Chondrocyte (in vitro differentiated cells): ENCODE measurements at places on chromosomes 3 and 15. TPM values are rescaled to one million over a fixed set of nuclear protein-coding genes. Genes with fewer than 3 reads are reported as not detected.

DNA sequence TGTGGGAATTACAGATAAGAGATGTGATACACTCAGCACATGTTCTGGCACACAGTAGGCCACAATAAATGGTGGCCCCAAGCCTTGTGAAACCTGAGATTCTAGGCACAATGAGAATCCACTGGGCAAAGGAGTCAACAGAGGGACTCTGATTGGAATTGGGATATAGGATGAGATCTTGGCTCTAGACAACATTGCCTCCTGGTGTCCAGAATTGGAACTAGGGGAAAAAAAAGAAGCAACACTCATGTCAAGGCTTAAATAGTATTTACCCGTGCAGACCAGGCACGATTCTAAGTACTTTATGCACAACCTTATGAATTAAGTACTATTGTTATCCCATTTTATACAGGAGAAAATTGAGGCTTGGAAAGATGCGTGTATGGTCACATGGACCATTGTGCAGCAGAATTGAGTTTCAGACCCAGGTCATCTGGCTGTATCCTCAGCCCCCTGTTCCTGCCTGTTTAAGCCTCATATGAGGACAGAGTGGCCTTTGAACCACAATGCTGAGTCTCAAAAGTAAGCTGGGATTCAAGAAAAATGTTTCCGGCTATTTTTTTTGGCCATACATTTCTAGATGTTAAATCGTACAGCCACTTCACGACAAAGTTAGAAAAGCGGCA, 124.8 kb downstream of the SV2B start:
- DNase-seq: no peak

DNA sequence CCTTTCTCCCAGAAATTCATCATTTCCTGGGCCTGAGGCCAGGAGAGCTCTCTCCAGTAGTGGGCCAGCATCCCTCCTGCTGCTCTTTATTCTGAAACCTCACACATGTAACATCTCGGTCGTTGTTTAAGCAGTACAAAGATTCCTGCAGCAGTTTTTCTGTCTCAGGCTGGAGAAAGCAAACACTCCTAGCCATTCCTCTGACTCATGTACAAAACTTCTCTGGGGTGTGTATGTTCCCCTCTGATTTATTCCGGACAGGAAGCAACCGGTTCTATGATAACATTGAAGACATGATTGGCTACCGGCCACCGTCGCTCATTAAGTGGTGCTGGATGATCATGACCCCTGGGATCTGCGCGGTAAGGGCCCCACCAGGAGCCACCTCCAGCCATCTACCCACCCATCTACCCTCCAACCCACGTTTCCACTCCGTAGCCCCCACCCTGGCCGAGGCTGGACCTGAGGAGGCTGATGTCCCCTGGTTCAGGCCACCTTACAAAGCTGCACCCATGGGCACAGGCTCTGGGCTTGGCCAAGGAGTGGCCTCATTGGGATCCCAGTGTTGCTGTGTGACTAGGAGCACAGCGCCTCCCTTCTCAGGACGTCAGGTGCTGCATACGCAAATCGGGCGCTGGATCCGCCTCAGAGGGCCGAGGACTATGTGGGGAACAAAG, 58.6 kb upstream of the SLC6A1 start:
- DNase-seq: peak; percentile 71

- no peak for DNase-seq
Measured at GRCh38 chr3:113258361-113258760, 47.0 kb downstream of the BOC start.

DNA sequence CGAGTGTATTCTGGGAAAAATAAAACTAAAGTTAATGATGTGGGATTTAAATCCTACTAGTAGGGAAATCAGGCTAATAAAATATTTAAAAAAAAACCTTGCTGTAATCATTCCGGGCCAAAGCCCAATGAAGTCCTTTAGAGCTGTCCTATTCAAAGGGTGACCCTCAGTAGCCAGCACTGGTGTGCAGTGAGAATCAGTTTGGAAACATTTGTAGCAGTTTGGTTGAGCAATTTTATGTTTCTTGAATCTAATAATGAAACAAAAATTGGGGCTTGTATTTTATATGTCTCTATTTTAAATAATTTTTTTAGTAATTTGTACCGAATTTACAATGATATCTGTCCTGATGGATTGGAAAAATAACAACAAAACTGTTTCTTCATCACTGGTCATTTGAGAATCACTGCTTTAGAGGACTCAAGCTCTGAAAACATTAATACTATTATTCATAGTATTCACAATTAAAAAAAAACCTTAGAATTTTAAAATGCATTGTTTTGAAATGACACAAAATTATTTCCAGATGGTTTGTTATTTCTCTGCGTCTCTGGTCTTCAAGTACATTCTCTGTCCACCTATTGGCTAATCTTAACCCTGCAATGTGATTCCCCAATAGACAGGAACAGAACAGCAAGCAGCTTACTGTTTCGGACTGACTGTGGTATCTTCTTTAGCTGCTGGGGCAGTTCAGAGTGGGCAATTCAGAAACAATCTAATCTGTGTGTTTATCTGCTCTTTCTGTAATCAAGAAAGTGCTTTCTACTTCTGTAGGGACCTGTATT, 71.2 kb downstream of the OTOL1 start:
- DNase-seq: no peak

The PLSCR5 gene
- total RNA-seq: not detected in 3 replicates

The GABRR3 gene
- not detected in 3 replicates for total RNA-seq
